ENCODE measurements at places on chromosomes 4 and X.
A peak's percentile ranks its signal among the peaks of the same experiment; 100 is the strongest.

DNA sequence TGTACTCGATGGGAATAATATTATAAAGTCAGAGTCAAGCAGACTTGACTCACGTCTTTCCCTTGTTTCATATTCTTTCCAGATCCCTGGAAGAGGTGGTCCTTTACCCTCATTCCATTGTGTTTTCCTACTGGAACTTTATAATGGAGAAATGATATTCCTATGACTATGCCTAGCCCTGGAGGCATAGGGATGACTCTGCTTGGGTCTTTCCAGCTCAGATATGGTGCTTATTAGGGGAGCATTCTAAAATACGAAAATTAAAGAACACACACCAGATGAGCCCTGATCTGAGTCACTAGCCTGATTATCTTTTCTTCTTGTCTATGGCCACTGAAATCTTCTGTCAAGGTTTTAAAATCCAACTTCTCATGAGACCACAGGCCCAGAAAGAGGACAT lies 231.4 kb downstream of the ANKRD50 start:
- no peak for DNase-seq

DNA sequence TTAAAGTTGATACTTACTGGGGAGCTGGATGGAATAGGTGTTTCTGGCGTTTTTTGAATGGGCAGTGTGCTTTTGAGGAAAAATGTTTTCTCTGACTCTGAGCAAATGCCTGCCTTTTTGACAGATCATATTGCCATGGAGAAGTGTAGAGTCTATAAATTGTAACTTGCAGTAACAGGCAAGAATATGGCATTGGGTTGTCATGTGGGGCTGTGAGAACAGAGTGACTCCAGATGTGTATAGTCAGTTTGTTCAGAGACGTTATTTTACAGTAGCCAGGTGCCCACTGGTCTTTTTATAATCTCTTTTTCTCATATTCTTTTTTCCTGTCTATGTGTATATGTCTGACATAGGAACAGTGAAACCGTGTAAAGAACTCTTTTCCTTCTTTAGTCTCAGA lies 40.8 kb downstream of the RAPGEF2 start:
- DNase-seq, result no peak

DNA sequence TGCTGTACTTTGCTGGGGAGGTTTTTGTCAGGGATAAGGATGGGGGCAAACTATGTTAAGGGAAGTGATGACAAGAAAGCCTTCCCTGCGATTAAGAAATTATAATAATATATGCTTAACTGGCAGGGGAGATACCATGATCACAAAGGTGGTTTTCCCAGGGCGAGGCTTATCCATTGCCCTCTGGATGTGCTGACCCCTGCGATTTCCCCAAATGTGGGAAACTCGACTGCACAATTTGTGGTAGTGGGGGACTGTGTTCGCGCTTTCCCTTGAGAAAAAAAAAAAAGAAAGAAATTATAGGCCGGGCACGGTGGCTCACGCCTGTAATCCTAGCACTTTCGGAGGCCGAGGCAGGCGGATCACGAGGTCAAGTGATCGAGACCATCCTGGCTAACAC lies 24.5 kb downstream of the SLC25A43 start:
- DNase-seq, result no peak

GRCh38 chr4:138225477-138225876 lies 16.7 kb downstream of the SLC7A11 start:
- no peak for DNase-seq

GRCh38 chr4:61397174-61397573 lies 197.0 kb downstream of the ADGRL3 start:
- no peak for DNase-seq

DNA sequence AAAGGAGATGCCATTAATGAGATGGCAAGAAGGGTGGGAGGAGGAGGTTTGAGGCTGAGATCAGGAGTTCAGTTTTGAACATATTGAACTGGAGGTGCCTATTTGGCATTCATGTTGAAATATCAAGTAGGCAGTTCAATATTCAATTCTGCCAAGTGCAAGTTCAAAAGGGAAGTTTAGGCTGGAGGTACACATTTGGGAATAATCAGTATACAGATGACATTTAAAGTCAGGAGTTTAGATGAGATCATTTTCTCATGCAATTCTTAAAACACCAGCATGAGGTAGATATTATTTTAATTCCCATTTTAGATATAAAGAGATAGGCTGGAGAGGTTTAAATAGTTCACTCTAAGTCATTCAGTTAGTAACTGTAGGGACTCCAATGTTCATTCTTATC lies 26.1 kb downstream of the COQ2 start:
- no peak for DNase-seq

DNA sequence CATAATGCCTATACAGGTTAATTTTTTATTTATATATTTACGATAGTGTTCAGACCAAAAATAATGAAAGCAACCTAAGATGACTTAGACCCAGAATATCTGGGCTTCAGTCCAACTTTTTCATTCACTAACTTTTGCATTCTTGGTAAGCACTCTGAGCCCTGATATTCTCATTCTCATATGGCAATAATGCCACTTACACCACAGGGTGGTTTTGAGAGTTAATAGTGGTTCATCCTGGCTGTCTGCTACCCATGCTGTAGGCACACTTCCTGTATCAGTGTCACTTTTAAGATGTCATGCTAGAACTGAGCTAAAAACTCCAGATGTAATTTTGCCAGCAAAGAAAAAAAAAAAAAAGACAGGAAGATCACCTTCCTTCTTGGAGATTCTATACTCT lies 508.7 kb upstream of the FMR1 start:
- no peak for DNase-seq

GRCh38 chr4:101708293-101709039 lies 82.1 kb upstream of the BANK1 start:
- DNase-seq, result no peak

DNA sequence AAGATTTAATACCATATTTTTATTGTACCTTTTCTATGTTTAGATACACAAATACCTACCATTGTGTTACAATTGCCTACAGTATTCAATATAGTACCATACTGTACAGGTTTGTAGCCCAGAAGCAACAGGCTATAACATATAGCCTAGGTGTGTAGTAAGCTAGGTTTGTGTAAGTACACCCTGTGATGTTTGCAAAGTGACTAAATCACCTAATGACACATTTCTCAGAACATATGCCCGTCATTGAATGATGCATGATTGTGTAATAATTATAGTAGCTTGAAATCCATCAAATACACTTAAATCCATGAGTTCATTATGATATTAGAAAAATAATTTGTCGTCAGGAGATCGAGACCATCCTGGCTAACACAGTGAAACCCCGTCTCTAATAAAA lies 30.8 kb downstream of the GAB3 start:
- no peak for DNase-seq

DNA sequence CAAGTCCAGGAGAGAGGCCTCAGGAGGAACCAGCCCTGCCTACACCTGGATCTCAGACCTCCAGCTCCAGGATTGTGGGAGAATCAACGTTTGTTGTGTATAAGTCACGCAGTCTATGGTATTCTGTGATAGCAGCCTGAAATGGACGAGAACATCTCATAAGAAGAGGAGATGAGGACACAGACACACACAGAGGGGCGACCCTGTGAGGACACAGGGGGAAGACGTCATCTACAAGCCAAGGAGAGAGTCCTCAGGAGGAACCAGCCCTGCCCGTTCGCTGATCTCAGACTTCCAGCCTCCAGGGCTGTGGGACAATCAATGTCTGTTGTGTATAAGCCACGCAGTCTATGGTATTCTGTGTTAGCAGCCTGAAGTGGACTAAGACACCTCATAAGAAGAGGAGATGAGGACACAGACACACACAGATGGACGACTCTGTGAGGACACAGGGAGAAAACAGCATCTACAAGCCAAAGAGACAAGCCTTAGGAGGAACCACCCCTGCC lies 20.3 kb downstream of the P2RY8 start:
- DNase-seq, result no peak

DNA sequence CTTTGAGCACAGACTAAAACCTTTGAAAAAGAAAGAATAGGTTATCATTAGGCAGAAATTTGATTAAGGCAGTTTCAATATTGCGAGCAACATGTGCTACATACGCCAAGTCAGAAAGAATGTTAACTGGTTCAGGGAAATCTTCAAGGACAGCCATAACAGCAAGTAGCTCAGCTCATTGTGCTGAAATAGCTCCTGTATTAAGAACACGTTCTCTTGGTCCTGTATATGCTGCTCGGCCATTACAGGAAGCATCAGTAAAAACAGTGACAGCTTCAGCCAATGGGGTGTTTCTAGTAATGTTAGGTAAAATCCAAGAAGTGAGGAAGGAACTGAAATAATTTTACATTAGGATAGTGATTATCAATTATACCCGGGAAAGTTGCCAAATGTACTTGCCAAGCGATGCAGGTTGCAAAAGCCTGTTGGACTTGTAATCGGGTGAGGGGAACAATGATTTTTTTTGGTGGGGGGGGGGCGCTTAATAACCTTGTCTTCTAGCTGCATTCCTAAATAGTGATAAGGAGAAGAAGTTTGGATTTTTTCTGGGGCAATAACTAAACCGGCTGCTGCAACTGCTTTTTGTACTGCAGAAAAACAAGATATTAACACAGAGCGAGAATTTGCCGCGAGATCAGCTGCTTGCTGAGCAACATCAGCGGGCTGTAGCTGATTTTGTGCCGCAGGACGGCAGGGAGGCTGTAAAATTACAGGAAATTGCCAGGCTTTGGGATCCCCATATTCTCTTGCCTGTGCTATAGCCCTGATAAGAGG lies 49.4 kb upstream of the RASSF6 start:
- DNase-seq, result no peak

GRCh38 chrX:30301963-30302362 lies 7.2 kb downstream of the NR0B1 start:
- no peak for DNase-seq

GRCh38 chr4:42252315-42252714 lies 99.9 kb upstream of the BEND4 start:
- no peak for DNase-seq

GRCh38 chr4:116688536-116688935 lies 396.8 kb downstream of the TRAM1L1 start:
- DNase-seq, result no peak

- DNase-seq, result no peak
Observed at GRCh38 chrX:132214518-132214917, 4.7 kb downstream of the RAP2C start.

GRCh38 chrX:113384628-113385027 lies 544.0 kb upstream of the AMOT start:
- peak; percentile 40 for DNase-seq

DNA sequence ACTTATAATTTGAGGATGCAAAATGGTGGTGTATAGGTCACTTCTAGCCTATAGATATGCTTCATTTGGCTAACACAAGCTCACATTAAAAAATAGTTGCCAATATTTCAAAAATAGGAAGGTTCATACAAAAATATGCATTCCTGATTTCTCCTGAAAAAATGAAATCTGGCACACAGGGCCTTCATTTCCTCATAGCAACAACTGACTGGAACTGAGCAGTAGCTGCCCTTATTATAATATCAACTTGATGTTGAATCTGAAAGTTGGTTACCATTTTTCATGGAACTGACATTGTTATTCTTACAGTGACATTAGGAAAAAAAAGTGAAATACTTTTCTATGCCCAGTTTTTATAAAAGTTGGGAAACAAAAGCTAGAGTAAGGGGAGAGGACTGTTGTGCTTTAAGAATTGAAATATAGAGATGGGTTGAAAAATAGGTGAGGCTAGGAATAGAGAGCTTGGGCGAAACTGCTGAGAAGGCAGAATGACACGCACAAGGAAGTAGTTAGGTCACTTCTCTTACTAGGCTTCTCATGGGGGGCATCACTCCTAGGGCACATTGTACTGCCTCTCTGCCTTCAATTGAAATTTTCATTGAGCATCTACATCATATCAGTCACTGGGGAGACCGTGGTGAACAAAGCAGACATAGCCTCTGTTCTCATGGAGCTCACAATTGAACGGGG lies 43.1 kb upstream of the C1GALT1C1 start:
- DNase-seq, result no peak

- DNase-seq, result no peak
Observed at GRCh38 chrX:46447384-46447783, 97.8 kb downstream of the ZNF674 start.

DNA sequence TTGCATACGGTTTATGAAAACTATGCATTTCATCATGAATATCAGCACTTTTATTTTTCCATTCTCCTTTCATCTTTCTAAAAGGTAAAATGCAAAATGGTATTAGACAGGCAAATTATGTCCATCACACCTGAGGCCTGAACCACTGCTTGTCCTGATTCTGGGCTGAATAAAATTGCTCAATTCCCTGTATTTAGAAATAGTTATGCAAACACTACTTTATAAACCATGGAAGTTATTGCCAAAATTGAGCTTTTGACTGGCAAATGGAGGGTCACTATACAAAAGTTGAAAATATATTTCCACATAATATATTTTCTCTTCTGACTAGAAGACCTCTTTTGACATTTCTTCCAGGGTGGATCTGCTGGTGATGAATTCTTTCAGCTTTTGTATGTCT lies 21.1 kb downstream of the FAM47E start:
- no peak for DNase-seq

DNA sequence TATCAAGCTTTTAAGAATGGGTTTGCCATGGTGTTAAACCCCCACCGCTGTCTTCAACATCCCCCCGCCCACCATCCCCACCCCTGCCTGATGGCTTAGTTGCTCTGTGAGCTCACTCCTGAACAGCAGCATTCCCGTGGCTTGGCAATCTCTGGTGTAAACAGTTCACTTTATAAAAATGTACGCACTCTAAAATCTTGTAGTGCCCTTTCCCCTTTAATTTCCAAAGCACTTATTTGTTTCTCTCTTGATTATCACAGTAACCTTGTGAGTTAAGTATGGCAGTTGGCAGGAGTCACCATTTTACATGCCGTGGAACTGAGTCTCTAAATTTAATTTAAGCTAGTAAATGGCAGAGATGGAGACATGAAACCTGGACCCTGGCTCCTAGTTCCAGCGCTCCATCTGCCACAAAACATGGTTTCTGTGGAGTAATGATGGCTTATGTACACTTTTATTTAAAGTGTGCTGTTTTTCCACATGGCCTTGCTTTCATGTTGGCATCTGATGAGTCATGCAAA lies 123.1 kb downstream of the AFF1 start:
- DNase-seq, result no peak

All from AG04449 (cell line).